Astrocyte of the spinal cord (primary cell): ENCODE measurements at places on chromosomes 4 and X.

- no peak for DNase-seq
Observed at GRCh38 chrX:12961196-12961718, 13.7 kb upstream of the TMSB4X start.

DNA sequence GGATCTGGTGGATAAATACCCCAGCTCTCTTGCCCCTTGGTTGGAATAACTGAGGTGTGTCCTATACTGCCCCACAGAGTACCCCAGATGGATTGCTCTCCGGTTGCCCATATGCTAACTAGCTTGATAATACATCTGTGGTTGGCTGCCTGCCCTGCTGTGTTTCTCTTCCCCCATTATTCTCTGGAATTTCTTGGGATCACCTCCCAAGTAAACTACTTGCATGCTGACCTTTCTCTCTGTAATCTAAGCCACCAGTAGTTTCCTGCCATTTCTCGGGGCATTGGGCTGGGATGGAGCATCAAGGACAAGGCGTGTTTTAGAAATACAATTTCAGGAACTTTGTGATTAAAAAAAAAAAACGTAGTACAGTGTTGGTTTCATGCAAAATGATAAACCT is 25.2 kb downstream of the PPP1R2C start:
- DNase-seq = no peak

- DNase-seq = peak; percentile 96
Observed at GRCh38 chr4:73776321-73776729, 36.0 kb downstream of the CXCL8 start.

- no peak for DNase-seq
Observed at GRCh38 chrX:19556202-19556601, 40.9 kb upstream of the MAP3K15 start.

DNA sequence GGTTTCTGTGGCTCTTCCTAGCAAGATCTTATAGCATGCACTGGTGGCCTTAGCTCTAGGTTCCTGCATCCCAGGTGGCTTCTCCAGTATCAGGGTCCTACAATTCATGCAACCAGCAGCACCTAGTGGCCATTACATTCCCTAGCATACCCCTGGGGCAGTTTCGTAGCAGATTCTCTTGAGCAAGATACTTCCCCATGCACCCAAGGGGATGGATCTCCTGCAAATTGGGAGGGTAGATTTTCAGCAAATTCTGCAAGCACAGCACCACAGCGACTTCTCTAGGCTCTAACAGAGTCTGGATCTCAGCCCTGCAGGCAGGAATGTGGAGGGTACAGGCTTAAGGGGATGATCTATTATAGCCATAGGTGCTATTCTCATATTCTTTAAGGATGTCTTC is 13.1 kb upstream of the SLC9B1 start:
- peak; percentile 23 for DNase-seq

- DNase-seq = no peak
Observed at GRCh38 chr4:99131378-99131777, 12.7 kb downstream of the ADH4 start.

- DNase-seq = no peak
Observed at GRCh38 chrX:68249401-68249831, 183.9 kb downstream of the OPHN1 start.

- no peak for DNase-seq
Observed at GRCh38 chrX:67435536-67435935, 108.3 kb upstream of the AR start.

DNA sequence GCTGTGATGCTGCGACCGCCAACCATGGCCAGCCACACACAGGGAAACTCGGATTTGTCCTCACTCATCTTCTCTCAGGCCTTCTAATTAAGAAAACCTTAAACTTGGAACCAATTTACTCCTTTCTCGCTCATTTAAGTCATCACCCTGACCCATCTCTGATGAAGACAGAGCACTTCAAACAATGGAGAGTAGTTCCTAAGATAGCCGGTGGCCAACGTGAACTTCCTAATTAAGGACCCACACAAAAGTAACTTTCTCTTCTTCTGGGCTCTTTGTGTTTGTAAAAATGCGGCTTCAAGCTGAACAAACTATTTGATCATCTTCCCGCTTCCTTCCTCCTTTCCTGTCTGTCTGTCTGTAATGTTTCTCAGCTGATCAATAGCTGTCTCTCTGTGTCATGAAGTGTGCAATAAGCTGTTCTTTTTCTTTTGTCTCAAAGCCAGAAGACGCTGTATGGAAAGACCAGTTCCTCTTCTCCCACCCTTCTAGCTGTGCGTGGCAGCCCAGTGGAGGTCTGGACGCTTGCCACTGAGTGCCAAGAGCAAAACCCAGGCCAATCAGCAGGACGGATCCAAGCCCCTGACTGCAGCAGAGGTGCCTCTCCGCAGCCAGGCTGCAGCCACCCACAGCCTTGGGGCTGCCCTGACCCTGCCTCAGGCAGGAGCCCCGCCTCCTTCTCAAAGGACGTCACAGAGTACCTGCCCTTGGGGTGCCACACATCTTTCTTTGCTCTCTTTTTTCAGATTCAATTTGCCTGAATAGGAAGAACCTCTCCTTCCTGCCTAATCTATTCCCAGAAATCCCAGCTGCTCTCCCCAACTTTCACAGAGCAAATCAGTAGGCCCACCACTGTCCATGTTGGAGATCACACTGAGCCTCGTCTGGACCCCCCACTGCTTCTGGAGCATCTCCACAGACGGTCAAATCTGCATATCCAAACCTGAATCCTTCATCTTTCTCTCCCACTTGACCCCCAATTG is 59.3 kb downstream of the MAML3 start:
- DNase-seq = peak; percentile 74

DNA sequence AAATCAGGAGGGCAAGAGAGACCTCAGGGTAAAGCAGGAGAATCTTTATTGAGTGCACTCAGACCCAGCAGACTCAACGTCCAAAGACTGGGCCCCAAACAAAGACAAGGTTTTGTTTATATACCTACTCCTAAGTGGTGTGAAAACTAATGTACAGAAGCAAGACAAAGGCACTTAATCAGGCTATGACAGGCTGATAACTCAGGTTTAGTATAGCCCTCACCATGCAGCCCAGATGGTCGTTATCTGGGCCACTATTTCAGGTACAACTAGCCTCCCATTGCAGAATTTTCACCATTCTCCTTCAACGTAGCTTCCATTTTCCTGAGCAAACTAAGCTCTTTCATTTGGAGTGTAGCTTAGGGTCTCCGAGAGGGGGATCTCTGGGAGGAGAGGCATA is 36.9 kb downstream of the SULT1E1 start:
- no peak for DNase-seq

DNA sequence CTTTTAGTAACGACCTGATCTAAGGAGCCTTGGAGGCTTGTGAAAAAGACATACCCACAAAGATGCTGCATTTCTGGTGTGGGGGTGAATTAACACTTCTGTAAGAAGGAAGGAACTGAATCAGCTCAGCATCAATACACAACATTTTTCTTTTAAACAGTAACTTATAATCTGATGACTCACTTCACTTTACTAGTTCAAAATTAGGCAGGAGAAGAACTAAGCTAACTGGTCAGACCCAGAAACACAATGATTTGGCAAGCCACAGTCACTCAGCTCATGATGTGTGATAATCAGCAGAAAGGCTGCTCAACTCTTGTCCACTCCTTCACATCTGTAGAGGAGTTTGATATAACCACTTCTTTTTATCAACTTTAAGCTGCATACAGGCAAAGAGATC is 4.6 kb downstream of the MMAA start:
- DNase-seq = peak; percentile 16

DNA sequence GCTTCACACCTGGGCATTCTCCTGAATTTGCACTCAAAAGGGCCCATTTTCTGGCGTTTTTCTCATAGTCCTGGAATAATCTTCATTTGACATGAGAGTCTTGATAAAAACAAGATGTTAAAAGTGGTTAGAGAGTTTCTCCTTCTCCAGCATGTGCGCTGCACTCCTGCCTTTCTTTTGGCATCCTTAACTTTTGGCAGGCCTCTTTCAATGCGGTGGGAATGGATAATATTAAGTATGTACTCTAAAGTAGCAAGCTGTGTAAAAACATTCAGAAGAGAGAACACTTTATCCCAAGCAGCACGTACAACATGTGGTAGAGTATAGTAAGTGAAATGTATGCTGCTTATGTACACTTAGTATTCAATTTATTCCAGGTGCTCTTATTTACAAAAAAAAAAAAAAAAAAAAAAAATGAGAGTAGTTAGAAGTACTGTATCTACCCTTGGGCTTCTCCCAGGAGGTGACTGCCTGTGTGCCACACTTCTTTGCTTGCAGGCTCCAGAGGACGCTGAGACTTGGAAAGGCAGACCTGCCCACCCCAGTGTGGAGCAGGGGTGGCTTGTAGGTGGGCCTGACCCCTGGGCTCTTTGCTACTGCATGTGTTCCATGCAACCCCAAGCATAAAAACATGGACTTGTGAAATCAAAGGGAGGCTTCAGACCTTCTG is 3.9 kb downstream of the FGF2 start:
- DNase-seq = no peak

GRCh38 chr4:25915353-25915705 is 1.3 kb downstream of the SMIM20 start:
- no peak for DNase-seq

DNA sequence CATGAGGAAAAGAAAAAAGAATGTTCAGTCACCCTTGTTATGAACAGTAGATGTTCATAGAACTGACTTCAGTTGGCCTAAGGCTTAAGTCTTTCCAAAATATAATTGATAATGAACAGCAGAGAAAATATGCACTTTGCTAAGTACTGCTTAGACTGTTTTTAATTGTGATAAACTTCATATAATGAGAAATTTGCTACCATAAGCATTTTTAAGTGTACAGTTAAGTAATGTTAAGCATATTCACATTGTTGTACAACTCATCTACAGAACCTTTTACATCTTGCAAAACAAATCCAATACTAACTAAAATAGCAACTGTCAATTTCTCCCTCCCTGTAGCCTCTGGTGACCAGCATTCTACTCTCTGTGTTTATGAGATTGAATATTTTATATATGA is 792.2 kb upstream of the LCORL start:
- DNase-seq = no peak
